LHCN-M2 (cell line): ENCODE measurements at places on chromosomes 16 and 17. TPM values are rescaled to one million over a fixed set of nuclear protein-coding genes. Genes with fewer than 3 reads are reported as not detected.
A peak's percentile ranks its signal among the peaks of the same experiment; 100 is the strongest.

The C17orf50 gene
- not detected in 2 replicates for total RNA-seq

The PLK1 gene
- total RNA-seq = 101 and 102 TPM in 2 replicates

The MXRA7 gene
- 470 and 568 TPM in 2 replicates for total RNA-seq

The KIF1C gene
- 75.9 and 82.0 TPM in 2 replicates for total RNA-seq

The COQ9 gene
- 47.1 and 51.1 TPM in 2 replicates for total RNA-seq

The DHRS7C gene
- not detected in 2 replicates for total RNA-seq

The LRRC46 gene
- 0.45 and 1.4 TPM in 2 replicates for total RNA-seq

The KRT40 gene
- not detected in 2 replicates for total RNA-seq

DNA sequence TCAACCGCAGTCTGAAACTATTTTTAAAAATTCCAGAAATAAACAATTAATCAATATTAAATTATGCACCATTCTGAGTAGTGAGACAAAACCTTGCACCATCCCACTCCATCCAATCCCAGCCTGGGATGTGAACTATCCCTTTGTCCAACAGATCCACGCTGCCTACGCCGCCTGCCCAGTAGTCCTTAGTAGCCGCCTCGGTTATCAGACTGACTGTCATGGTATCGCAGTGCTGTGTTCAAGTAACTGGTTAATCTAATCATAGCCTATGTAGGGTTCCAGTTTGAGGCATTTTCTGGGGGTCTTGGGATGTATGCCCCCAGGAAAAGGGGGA, 437.7 kb downstream of the HS3ST3B1 start:
- no peak for DNase-seq

- DNase-seq = no peak
These were observed 6.1 kb upstream of the OSGIN1 start for GRCh38 chr16:83946781-83947566.

GRCh38 chr17:29778956-29779811, 150.8 kb downstream of the SSH2 start:
- DNase-seq = peak; percentile 56

- DNase-seq = no peak
These were observed 21.8 kb downstream of the FBXO39 start for GRCh38 chr17:6797718-6798351.

- DNase-seq = no peak
These were observed 17.1 kb downstream of the ZNF652 start for GRCh38 chr17:49344914-49345313.

- peak; percentile 71 for DNase-seq
These were observed 179.1 kb upstream of the CACNG5 start for GRCh38 chr17:66655861-66656260.

GRCh38 chr16:58027161-58027915, 1.8 kb downstream of the MMP15 start:
- no peak for DNase-seq

DNA sequence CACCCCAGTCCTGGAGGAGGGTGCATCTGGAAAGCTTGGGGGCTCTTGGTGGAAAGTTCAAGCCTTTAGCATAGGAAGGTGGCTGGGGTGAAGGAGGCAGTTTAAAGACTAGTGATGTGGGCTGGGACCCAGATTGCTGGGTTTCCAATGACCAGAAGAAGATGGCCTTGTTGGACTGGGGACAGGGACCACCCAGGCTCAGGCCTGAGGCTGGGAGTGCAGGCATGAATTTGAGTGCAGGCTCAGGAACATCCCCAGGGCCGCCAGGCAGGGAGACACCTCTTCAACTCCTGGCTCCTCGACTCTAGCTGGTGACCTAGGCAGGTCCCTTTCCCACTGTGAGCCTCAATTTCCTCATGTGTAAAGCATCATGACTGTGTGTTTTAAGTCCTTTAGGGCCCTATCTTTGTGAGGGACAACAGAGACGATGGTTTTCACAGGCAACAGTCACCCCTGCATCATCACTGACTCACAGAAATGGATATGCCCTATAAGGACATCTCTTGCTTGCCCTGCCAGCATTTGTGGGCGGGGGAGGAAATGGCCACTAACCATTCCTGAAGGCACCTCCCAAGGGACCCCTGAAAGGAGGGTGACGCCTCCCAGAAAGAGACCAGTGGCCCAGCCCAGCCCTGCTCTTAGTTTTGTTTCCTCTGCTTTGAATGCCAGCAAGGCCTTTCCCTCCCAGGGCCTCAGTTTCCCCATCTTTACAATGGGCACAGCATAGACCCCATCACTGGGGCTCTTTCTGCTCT, 11.1 kb downstream of the NLRC5 start:
- DNase-seq = peak; percentile 96

GRCh38 chr17:78892520-78892919, 10.5 kb downstream of the CEP295NL start:
- DNase-seq = no peak
